ENCODE measurements at places on chromosomes 11 and 22. TPM values are rescaled to one million over a fixed set of nuclear protein-coding genes. Genes with fewer than 3 reads are reported as not detected.

DNA sequence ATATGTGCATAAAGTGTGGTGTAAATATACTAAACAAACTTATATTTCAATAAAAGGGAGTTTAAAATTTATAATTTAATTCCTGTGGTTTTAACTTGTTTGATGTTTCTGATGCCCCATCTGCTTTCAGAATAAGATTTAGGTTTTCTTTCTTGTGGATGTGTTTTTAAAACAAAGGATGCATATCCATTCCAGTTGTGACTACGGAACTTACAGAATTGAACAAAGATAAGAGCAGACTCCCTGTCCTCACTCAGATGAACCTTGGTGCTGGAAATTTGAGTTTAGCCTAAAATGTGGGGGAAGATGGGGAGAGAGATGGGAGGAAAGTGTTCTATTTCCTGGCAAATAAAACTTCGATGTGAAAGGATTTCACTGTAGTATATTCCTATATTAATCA, 2.5 kb downstream of the FJX1 start:
- no peak for DNase-seq

- DNase-seq = no peak
Observed at GRCh38 chr11:9530901-9531625, 42.4 kb upstream of the WEE1 start.

GRCh38 chr11:111983187-111983986, 41.8 kb upstream of the DLAT start:
- no peak for DNase-seq

BIRC3 gene
- 135 TPM for total RNA-seq

- DNase-seq = no peak
Observed at GRCh38 chr11:46436113-46436512, 44.5 kb upstream of the CHRM4 start.

DNA sequence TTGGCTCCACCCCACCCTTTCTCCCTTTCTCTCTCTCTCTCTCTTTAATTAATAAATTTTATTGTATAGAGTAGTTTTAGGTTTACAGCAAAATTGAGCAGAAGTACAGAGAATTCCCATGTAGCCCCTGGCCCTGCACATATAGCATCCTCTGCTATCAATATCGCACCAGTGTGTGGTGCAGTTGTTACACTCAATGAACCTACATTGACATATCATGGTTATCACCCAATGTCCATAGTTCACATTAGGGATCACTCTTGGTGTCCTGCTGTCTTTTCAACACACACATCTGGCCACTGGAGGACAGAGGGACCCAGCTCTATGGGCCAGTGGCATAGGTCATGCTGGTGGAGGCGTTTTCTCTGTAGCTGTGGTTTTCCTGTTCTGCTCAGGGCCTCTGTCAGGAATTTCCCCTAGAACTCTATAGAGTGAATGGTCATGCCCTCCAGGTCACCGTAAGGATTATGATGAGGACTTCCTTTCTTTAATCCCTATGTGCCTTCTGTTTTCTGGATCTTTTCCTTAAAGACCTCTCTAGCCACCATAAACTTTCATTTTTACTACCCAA, 98.2 kb upstream of the NAV2 start:
- no peak for DNase-seq

GRCh38 chr22:33443683-33444082, 385.5 kb upstream of the SYN3 start:
- DNase-seq = no peak

RIMBP3B gene
- 0.15 TPM for total RNA-seq

ACRV1 gene
- not detected for total RNA-seq

CALCA gene
- not detected for total RNA-seq

OR8H1 gene
- total RNA-seq = not detected

DNA sequence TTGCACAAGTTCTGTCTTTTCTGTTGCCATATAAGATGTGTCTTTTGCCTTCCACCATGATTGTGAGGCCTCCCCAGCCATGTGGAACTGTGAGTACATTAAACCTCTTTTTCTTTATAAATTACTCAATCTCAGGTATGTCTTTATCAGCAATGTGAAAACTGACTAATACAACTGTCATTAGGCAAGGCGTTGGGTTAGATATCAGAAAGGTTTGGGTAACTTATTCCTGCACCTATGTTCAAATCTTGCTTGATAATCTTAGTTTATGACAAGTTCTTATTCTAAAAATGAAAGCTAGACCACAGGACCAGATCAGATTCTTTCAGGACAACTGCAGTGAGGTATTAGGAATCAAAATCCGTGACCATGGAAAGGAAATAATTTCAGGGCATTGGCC, 160.6 kb upstream of the BDNF start:
- DNase-seq = no peak

DNA sequence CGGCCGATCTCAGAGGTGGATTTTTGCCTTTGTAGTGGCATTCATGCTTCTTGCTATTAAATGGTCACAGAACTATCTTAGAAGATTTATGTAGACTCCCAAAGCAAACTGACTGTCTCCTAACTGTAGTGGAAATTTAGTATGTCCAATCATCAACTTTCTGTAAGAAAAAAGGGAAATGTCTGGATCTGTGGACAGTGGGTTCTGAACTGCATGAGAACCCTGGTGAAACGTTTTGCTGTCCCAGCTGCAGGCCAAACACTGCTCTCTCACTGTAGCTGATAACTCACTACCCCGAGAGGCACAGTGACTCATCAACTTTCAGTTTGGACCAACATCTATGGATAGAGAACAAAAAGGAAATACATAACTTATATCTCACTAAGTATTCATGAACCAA, 387.1 kb downstream of the SOX6 start:
- DNase-seq = no peak

FGF19 gene
- total RNA-seq = not detected

DNA sequence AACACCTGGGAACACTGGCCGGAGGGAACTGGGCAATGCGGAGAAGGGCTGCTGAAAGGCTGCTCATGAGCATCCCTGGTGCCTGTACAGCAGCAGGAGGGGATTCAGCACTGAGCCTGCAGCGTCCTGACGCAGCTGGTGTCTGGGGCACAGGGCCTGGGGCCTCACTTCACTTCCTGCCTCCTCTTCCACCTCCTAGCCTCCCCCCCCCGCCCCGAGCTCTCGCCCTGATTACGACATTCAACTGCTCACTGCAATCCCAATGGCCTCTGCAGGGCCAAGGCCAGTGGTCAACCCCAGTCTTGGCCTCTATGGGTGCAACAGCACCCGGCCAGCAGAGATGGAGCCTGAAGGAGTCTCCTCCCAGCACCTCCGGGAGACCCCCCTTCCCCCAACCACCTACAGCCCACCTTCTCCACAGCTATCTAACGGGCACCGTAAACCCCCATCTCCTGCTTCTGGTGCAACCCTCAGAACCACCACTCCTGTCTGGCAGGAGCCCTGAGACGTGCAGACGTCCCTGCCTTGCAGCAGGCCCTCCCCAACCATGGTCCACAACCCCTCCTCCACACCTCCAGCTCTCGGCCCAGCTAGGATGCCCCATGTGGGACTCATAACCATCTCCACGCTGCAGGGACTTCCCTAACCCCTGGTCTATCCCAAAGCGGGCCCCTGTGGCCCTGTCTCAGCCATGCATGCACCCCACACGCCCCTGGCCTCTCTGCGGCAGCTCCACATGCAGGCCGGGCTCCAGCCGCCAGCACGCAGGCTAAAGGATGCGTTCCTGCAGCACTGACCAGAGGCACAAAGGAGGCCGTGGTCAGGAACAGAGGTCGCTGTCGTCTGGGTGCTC, 38.2 kb downstream of the BRD1 start:
- DNase-seq = peak; percentile 58

DNA sequence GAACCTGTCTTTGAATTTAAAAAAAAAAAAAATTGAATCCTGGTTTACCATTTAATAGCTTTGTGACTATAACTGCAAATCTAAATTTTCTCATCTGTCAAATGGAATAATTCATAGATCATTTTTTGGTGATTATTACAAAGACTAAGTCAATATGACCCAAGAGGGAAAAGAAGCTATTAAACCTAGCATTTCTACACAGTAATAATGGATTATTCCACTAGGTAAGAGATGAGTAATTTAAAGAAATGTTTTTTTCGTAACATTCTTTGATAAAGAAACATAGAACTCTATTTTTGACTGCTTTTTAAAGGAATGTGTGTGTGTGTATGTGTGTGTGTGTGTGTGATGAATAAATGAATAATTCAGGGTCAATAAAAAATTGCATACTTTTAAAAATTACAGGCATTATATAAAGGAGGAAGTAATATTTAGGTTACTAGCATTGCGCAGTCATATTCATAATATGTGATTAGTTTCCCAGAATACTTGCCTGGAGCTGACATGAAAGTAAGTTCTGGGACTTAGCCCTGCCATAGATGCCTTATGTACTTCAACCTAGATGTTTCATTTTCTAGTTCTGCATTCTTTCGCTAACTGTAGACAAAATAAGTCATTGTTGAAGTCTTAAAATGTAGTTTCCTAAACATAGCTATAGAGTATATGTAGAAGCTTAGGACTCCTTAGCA, 72.9 kb downstream of the TMEM135 start:
- DNase-seq = no peak

DNA sequence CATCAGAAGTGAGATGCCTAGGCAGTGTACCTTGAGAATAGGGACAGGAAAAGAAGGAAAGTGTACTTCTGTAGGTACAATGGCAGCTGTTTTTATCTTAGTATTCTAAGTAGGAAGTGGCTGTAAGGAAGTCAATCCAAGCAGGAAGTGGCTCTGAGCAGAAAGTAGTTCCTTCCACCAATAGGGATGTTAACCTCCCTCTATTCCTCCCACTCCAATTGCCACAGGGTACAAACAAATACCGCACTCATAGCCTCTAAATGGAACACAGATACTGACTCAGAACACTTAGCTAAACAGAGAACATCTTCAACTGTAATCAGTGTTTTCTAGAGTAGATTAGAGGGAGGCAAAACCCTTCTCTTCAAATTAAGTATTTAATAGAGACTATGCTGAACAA, 10.6 kb downstream of the LRRC55 start:
- no peak for DNase-seq

BRSK2 gene
- 0.46 TPM for total RNA-seq

GRCh38 chr11:76339221-76339620, 41.7 kb downstream of the THAP12 start:
- DNase-seq = peak; percentile 23

- DNase-seq = no peak
Observed at GRCh38 chr22:22973336-22973735, 85.7 kb downstream of the IGLL5 start.

- DNase-seq = no peak
Observed at GRCh38 chr22:37910890-37911672, 5.0 kb downstream of the MICALL1 start.

DNA sequence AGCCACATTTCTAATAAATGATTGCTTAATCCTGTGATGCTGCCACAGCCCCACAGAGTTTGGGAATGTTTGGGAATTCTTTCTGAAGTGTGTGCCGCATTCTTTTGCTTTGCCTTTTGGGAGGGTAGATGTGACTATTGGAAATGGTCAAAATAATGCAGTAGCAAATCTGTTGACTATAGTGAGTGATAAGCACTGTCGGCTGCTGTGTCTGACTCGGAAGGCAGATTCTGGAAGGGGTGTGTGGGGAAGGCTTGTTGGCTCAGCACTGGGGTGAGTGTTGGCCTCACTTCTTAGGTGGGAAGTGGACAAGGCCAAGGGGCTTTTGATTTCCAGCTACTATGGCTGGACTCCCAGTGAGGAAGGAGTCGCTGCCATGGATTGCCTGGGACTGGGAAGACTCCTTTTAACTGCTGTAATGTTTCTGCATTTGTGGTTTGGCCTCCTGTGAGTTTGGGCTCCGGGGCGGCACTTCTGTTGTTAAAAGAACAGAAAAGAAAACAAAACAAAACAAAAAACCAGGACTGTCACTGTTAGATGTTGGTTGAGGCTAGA, 20.1 kb downstream of the ZBTB16 start:
- no peak for DNase-seq

DNA sequence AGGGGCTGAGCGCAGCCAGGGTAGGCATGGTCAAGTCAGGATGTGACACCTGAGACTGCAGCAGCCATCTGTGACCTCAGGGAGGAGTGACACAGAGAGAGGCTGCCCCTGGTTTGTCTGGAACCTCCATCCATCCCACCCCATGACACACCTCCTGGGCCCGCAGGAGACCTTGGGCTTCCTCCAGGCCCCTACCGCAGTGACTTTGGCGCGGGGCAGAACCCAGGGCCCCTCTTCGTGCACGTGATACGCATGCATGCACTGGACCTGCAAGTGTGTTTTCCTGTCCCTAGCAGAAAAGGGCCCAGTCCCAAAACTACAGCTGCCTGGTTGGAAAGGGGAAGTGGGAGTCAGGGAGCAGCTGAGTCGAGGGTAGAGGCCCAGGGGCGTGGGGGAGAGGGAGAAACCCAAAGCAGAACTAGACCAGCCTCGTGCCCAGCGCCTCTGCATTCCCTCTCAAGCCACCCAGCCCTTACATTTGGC, 7.9 kb upstream of the CYTH4 start:
- DNase-seq = no peak

DNA sequence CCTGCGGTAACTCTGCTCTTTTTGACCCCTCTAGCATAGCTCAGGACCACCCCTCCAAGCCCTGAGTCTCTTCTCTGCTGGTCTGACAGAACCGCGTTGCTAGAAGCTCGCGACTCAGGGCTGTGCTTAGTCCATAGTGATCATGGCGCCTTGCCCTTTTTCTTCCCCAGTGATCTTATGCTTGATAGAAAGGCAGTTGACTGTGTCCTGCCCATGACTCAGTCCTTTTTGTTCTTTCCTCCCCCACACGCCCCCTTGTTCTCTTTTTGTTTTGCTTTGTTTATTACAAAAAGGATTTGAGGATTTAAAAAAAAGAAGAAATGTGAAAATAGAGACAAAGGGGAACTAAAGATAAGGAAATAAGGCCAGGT, 17.5 kb downstream of the IL17RA start:
- no peak for DNase-seq

DNA sequence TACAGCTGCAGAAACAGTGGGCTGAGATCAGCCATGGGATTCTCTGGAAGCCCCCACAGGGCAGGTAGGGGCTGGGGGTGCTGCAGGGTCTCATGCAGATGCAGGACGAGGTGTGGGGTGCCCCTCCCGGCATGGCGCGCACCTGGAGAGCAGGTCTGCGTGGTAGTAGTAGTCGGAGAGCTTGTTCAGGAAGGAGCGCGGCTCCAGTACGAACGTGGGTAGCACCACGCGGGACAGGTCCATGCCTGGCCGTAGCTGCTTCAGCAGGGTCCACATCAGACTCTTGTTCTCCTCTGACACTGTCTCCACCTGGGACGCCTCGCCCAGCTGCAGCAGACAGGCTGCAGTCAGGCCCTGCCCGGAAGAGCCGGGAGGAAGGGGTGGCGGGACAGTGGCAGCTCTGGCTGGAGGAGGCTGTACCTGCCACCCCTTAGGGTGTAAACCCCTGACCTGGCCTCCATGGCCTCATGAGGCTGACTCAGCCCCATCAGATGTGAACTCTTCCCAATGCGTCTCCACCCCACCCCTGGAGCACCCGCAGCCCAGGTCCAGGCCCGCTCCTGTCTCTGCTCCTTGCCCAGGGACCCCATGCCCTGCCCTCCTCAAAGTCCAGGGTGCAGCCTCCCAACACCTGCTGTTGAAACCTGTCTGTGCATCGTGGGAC, 47.0 kb upstream of the CARS1 start:
- DNase-seq = no peak
